ENCODE measurements at places on chromosomes 2 and 18.

DNA sequence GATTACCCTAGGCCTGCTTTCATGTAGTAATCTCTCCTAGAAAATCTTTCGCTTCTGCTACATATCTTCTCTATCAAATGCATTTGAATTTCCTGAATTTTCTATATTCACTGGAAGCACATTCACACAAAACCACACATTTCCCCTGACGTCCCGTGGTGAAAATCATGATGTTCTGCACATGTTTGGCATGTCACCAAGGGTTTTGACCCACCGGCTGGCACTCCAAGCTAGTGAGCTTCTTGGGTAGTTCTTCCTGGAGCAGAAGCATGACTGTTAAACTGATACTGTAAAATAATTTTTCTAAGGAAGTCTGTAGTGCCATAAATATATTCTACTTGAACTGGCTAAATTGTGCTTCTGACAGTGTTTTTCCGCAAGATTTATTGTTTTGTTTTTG is 510.1 kb upstream of the SLC8A1 start:
- DNase-seq = no peak

GRCh38 chr2:1662606-1663180 is 81.6 kb downstream of the PXDN start:
- DNase-seq = no peak

DNA sequence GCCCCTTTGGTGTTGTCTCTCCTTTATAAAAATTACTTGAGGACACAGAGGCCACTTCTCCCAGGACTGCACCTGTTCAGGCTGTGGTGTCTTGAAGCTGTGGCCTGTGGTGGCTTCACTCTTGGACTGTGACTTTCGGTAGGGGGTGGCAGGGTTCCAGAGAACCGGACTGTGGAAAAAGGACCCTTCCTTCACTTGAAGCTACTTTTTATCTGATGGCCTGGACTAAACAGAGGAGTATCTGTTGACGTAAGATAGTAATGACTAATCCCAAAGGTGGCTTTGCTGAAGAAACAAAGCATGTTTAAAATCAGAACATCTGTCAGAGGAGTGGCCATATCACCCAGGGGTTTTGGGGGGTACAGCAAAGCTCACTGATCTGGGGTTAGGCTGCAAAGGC is 60.8 kb downstream of the CENPO start:
- no peak for DNase-seq

DNA sequence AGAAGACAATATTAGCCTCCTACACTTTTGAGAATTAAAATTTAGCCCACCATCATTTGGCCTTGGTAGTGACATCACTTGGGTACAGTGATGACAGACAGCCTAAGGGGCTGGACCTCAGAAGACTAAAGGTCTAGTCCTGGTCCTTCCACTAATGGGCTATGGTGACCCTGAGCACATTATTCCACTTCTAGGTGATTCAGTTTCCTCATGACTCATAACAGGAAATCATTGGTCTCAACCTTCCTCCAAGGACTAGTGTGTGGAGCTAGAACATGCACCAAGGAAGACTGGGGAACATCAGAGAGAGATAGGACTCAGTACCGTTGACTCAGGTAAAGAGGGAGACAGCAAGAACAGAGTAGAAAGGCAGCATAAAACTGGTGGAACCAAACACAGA is 64.0 kb downstream of the TFCP2L1 start:
- DNase-seq = no peak

GRCh38 chr2:120495586-120495985 is 149.7 kb downstream of the INHBB start:
- no peak for DNase-seq

DNA sequence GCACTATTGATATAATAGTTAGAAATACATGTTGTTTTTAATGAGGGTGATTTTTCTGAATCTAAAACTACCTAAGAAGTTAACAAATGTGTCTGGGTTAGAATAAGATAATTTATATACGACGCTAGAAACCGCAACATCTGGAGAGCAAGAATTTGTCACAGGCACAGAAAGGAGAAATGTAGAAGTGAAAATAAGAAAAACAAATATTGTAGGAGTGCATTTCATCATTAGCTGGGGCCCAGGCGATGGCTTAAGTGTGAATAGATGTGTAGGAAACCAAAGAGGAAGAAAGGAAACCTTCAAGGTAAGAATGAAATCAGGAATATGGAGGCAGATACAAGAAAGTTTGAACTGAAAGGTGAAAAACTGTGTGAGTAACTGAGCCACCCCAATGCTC is 90.3 kb downstream of the LRP2 start:
- DNase-seq = no peak

DNA sequence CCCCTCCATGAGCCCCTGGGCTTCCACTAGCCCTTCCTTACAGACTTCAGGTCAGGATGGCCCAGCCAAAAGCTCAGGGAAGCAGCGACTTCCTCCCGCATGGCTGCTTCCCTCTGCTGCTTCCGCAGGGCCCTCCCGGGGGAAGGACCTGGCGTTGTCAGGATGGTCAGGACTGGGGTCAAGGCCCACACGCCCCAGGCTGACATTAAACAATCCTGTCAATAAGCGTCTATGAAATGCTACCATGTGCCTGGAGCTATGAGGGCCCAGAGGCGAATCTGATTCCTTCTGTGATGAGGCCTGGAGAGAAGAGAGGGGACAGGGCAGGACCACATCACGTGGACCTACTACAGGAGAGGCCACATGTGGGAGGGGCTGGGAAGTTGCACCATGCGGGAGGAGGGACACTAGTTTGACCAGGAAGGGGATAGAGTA is 17.3 kb downstream of the CYS1 start:
- DNase-seq = no peak

GRCh38 chr2:202870431-202871299 is 901 bp downstream of the ICA1L start:
- no peak for DNase-seq

DNA sequence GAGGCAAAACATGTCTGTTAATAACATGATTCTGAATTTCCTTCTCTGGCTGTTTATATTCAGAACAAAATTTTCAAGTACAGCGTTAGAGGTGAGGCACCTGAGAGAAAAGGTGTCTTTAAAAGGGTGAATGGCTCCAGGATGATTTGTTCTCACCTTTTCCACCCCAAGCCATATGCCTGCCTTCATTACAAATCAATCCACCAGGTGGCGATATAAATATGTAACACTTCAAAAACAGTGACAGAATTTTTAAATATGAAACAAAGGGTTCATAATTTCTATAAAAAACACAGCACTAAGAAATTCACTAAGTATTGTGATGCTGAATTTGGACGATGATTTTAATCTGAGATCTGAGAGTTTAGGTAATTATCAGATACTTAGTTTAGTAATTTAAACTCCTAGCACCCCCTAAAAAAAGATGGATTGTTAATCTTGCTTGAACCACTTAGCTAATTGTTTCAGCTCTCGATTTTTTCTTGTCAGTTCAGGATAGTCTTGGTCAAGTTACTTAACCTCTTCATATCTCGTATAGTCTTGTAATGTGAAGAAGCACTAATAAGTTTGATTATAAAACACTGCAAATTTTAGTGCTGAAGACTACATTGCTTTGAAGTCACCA is 528.8 kb downstream of the CPS1 start:
- DNase-seq = no peak
